ENCODE measurements at places on chromosomes 3 and 15. TPM values are rescaled to one million over a fixed set of nuclear protein-coding genes. Genes with fewer than 3 reads are reported as not detected.
A peak's percentile ranks its signal among the peaks of the same experiment; 100 is the strongest.

- DNase-seq = no peak
Measured at GRCh38 chr3:173799060-173799816, 401.7 kb downstream of the NLGN1 start.

- no peak for DNase-seq
Measured at GRCh38 chr3:172614340-172615274, 91.4 kb upstream of the TNFSF10 start.

- DNase-seq = peak; percentile 10
Measured at GRCh38 chr15:68930268-68931022, at the start of gene SPESP1. TSS of gene SPESP1 (plus strand) at chr15:68930525. CDS start at chr15:68930654, 129 bp downstream.

GRCh38 chr3:57226176-57226575 lies 1.4 kb upstream of the APPL1 start:
- DNase-seq = no peak

- no peak for DNase-seq
Measured at GRCh38 chr15:85550283-85550682, 169.9 kb downstream of the AKAP13 start.

- no peak for DNase-seq
Measured at GRCh38 chr3:52246264-52246620, 683 bp downstream of the PPM1M start.

- no peak for DNase-seq
Measured at GRCh38 chr3:39965461-39965860, 156.1 kb downstream of the MYRIP start.

- DNase-seq = peak; percentile 65
Measured at GRCh38 chr15:82832601-82833361, 23.4 kb downstream of the WHAMM start.

- DNase-seq = no peak
Measured at GRCh38 chr3:89252860-89253259, 145.4 kb downstream of the EPHA3 start.

GRCh38 chr15:57495041-57495440 lies 96.7 kb upstream of the MYZAP start:
- DNase-seq = no peak

DNA sequence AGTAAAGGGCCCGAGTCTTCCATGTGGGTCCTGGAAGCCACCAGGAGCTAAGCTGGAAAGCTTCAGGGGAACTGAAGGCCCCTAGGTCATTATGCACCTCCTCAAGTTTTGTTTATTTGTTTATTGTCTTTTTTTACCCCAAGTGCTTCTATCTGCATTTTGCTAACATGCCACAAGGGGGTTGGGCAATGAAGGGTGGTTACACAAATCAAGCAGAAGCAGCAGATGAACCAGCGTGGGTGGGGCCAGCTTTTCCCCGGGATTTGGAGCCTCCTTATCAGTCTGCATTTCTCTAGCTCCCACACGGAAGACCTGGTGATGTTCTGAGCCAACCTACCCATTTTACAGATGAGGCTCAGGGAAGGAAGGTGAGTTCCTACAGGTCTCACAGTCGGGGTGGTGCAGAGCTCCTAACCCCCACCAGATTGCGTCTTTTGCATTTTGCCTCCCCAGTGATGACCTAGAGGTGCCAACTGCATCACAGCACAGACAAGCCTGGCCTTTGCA lies 16.8 kb downstream of the TMC3 start:
- DNase-seq = no peak

DNA sequence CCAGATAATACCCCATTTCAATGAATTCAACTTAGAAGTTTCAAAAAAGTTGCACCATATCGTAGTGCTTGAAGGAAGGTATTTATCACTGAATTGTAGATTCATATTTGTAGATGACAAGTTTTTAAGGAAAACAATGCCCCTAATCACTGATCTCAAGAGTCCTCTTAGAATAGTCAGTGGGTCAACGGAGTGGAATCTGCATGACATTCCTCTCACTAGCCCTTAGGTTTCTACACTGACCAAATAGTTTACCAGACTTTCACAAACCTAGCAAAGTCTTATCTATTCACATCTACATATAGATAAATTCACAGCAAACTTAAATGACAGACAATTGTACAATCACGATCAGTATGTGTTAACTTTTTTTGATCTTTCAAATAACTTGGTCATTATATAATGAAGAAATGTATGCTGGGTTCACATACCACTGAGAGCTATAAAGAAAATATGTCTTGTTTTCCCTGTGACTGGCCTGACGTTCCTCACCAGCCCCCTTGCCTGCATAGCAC lies 35.7 kb upstream of the PHLDB2 start:
- DNase-seq = no peak

DNA sequence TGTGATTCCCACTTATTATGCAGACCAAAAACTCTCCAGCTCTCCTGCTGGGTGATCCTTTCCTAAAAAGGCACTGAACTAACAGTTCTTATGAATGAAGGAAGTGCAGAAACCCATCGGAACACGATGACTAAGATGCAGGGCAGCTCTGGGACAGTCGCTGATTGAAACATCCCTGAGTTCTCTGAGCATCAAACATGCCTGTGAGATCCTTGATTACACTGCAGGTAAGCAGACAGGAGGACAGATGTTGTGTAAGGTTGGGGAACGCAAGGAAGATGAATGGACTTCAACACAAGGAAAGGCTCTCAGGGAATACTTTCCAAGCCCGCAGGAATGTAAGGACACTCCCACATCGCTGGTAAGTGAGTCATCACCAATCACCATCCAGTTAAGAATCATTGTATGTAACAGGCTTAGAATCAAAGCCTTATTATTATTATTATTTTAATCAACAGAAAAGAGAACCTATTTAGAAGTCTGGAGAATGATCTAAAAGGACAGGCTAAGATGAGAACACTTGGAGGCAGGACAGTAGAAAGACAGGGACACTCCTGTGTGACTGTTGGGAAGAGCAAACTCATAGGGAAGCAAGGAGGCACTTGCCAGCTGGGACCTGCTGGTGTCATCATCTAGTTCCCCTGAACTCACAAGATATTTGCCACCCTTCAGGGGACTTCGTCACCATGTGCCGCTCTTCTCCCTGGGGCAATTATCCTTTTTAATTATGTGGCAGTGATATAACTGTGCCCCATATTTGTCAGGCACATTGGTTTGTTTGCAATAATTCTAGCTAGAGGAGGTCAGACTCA lies 26.0 kb downstream of the TMEM158 start:
- peak; percentile 64 for DNase-seq

- DNase-seq = no peak
Measured at GRCh38 chr3:130661140-130661891, 85.3 kb downstream of the PIK3R4 start.

DNA sequence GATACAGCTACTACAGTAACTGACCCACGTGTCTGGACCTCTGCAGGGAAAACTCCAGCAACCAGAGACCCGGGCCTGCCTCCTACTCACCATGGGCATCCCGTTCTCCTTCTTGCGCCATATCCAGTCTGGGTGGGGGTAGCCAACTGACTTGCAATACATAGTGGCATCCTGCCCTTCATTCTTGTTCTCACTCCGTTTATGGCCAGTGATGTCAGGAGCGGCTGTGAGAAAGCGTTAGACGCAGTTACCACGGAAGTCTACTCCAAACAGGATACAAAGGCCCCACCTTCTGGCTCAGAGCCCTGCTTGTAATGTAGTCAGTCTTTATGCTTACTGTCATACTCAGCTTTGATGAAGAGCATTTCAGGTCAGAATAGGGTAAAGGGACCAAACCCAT lies 59.6 kb downstream of the NPTN start:
- DNase-seq = peak; percentile 60

DNA sequence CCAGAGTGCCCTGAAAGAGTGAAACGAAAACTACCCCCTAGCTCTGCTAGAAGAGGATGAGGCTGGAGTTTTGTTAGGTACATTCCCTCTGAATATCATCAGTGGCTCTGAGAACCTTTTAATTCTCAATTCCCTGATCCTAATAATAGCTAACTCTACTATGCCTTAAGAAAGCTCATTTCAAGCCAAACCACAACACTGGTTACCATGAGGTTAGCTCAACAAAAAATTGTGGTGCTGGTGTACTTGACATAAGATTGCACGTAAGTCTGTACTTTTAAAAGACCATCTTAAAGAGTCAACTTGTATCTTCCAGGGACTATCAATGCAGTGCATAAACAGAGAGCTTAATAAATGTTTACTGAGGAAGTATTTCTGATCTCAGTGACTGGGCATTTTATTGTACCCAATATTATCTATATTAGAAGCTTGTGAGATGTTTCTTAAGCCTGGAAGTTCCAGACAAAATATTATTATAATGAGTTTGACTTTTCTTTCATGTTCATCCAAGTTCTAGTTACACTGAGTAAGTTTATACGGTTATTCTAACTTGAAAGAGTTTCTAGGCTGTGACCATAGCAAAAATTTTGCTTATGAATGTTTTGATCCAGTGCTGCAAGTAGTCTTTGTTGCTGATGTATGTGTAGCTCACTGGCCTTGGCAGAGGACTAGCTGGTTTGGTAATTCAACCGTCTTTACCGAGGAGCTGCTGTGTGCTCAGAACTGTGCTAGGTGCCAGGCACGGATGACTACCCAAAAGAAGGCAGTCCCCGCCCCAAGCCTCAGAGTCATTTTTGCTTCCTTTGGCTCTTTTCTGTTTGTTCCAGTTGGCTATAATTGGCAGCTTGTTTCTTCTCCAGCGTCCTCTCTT lies 334.4 kb upstream of the TRIM42 start:
- no peak for DNase-seq

DNA sequence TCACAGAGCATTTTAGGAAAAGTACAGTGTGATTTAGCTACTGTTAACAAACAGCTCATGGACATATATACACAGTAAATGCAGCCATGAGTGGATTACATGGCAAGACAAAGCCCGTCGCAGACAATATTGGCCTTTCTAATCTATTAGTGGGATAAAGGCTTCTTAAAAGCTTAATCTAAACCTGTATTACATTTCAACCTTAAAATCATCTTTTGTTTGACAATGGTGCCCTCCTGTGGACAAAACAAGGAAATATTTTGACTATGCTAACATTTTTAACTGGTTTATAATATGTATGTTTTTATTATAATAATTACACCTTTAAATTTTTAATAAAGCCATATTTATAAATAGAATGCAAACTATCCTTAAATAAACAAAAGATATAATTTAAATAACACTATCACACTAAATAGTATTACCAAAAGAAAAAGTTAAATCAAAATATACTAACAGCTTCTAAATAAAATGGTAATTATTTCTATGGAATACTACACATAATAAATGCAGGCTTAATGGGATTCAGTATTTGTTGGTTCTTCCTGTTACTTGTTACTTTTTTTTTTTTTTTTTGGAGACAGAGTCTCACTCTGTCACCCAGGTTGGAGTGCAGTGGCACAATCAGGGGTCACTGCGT lies 38.6 kb downstream of the TAFA4 start:
- no peak for DNase-seq

DNA sequence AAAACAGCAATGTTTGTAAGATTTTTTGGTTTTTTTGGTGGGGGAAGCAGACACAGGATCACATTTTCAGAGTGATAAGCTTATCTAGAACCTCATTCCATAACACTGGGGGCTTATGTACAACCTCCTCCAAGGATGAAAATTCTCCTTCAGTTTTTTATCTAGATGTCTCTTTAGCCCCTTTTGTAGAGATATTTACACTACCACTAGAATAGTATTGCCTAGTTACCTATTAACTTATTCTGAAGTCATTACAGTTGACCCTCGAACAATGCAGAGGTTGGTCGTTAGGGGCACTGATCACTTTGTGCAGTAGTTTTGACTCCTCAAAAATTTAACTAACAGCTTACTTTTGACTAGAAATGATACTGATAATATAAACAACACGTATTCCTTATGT lies 32.8 kb downstream of the IFT57 start:
- DNase-seq = no peak

DNA sequence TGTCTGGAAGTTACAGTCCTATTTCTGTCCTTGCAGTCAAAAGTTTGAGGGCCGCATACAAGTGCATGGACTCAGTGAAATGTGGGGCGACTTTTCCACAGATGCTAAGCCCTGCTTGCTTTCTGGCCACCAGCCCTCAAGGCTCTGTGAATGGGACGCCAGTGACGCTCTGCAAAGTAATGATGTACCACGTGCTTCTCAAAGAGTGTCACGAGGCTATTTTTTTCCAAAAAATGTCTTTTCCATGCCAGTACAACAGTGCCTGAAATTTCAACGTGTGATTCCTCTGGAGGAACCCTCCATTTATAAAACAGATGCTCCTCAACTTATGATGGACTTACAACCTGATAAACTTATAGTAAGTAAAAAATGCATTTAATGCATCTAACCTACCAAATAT lies 281.8 kb upstream of the CRBN start:
- DNase-seq = no peak

- no peak for DNase-seq
Measured at GRCh38 chr3:123525433-123525832, 59.4 kb downstream of the HACD2 start.

DNA sequence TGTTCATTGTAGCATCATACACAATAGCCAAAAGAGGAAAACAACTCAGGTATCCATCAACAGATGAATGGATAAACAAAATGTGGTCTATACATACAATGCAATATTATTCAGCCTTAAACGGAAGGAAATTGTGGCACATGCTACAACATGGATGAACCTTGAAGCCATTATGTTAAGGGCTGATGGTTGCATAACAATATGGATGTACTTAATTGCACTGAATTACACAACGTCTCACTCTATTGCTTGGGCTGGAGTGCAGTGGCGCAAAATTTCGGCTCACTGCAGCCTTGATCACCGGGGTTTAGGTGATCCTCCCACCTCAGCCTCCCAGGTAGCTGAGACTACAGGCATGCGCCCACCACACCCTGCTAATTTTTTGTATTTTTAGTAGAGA lies 7.0 kb upstream of the TMEM62 start:
- no peak for DNase-seq

DNA sequence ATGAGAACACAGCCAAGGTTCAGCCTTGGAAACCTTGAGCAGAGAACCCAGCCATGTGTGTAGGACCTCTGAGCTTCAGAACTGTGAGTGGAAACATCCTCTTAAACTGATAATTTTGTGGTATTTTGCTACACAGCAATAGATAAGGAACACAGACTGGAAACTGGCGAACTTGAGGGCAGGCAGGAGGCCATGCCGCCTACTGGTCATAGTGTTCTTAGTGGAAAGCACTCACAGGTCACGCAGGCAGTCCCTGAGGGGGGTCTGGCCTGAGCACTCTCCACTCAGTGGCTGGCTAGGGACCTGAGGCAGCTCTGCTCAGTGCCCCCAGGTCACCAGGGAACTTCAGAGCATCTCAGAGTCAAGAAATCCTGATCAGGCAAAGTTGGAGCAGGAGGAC lies 9.7 kb upstream of the XIRP1 start:
- DNase-seq = no peak

GRCh38 chr15:98358971-98359370 lies 289.4 kb upstream of the IGF1R start:
- no peak for DNase-seq

DNA sequence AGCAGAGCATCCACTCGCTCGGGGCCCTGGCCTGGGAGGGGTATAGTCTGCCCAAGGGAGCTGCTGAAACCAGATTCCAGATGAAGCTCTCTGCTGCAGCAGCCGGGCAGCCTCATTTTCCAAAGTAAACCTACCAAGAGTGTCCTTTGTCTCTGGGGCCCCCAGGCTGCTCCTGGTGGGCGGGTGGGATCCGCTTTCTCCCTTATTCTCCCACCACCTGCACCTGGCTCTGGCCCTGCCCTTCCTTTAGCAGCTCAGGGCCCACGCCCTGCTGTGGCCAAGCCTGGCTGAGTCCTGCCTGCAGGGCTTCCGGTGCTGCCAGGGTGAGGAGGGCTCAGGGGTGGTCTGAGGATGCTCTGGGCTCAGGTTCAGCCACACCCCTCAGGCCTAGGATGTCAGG lies 13.0 kb downstream of the SCN5A start:
- DNase-seq = no peak

CCR8 gene
- polyA plus RNA-seq = not detected

PTH1R gene
- polyA plus RNA-seq = 1.3 TPM

THSD4 gene
- 13.4 TPM for polyA plus RNA-seq

PCOLCE2 gene
- 0.78 TPM for polyA plus RNA-seq

ISL2 gene
- 7.7 TPM for polyA plus RNA-seq

AMIGO3 gene
- polyA plus RNA-seq = not detected

ANKUB1 gene
- not detected for polyA plus RNA-seq

GP9 gene
- polyA plus RNA-seq = not detected

Data from BJ (cell line).